GM12892 (cell line): ENCODE measurements at places on chromosomes 13 and 19.

DNA sequence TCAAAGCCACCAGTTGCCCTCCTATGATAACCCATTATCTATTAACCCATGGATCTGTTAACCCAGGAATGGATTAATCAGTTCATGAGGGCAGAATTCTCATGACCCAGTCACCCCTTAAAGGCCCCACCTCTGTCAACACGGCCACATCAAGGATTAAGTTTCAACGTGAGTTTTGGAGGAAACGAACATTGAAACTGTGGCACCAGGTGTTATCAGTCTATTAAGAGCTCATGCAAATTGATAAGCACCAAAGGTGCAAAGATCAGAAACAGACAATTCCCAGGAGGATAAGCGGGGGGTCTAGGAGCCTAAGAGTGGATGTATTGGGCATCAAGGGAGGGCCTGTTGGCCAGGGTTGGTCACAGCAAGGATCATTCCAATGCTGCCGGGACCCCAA, 19.9 kb upstream of the ELAVL1 start:
- DNase-seq, result no peak

GRCh38 chr13:77360032-77360685, 33.3 kb upstream of the MYCBP2 start:
- DNase-seq, result no peak

DNA sequence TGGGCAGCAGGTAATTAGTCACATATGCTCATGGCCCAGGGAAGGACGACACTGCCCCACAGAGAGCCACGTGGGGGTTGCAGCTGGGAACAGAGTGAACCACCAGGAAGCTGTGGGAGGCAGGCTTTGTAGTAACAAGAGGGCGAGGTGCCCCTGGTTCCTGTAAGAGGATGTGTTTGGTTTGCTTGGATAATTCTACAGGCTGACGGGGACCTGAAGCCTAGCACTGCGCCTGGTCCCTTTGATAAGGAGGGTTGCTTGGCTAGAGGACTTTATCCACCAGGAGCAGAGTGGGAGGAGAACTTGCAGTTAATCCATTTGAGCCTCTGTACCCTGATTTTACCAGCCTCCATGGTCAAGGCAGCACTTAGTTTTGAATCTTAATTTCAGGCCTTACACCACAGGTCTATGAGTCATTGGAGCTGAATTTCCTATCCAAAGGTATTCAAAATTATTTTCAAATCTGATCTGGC, 67.4 kb upstream of the CLDN10 start:
- DNase-seq, result no peak

GRCh38 chr13:94329277-94329676, 150.2 kb downstream of the DCT start:
- DNase-seq, result no peak

GRCh38 chr19:19662871-19663255, 613 bp downstream of the ATP13A1 start:
- DNase-seq, result no peak

DNA sequence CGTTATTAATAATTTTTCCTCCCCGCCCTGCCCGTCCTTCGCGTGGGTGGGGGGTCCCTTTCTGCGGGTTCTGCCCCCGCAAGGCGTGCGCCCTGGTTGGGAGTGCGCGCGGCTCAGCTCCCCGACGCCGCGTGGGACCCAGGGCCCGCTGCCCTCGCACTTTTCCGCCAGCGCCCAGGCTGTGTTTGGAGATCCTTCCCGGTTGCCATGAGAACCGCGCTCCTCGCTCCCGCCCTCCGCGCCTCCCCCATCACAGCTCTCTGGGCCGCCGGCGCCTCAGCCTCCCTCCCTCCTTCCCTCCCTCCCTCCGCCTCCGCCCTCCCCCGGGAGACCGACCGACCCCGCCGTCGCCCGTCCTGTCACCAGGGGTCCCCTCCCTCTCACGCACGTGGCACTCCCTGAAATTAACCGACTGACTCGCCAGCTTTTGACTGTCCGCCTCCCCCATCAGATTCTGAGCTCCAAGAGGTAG, 2.4 kb upstream of the SSBP4 start:
- no peak for DNase-seq

- no peak for DNase-seq
These were observed 46.6 kb downstream of the MBNL2 start for GRCh38 chr13:97268772-97269171.
